ENCODE measurements at places on chromosomes 5 and 9.
A peak's percentile ranks its signal among the peaks of the same experiment; 100 is the strongest.

- no peak for DNase-seq
Observed at GRCh38 chr5:109882546-109882945, 192.8 kb downstream of the MAN2A1 start.

GRCh38 chr5:127705120-127705892 lies 2.1 kb downstream of the CCDC192 start:
- no peak for DNase-seq

GRCh38 chr5:76312783-76313182 lies 90.3 kb upstream of the IQGAP2 start:
- no peak for DNase-seq

- DNase-seq, result no peak
Observed at GRCh38 chr5:40909264-40909663, at the start of gene C7. Gene C7, plus strand, starts transcription at chr5:40909497. Its CDS starts 114 bp downstream, at chr5:40909611.

DNA sequence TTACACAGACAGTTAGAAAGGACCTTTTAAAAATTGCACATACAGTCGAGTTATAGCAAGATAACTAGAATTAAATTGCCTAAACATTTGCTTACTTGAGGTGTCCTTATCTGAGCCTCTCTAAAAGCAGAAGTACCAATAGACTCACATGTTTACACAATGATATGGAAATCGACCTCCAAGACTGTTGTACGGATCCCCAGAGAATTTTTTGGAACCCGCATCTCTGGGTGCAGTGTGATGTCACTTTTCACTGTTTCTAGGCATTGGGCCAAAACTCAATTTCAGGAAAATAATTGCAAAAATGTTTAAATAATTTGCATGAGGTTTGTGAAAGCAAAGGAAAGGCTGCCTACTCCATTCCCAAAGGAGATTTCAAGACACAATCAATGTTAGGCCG lies 63.1 kb upstream of the ATG10 start:
- no peak for DNase-seq

DNA sequence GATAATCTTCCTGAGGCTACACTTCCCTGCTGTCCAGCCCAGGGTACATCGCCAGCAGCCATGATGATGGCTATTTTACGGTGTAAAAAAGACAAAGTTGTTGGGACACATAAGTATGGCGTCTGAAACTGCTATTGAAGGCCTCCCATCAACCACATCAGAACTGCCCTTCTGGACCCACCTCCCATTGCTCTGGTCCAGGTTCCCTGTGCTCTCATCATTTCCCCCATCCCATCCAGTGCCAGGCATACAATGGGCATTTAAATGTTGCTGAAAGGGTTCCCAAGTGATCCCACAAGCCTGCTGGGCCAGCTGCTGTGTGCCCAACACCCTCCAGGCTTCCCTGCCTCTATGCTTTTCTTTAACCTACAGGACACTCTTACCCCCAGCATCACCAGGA lies 10.6 kb downstream of the IL9 start:
- no peak for DNase-seq

DNA sequence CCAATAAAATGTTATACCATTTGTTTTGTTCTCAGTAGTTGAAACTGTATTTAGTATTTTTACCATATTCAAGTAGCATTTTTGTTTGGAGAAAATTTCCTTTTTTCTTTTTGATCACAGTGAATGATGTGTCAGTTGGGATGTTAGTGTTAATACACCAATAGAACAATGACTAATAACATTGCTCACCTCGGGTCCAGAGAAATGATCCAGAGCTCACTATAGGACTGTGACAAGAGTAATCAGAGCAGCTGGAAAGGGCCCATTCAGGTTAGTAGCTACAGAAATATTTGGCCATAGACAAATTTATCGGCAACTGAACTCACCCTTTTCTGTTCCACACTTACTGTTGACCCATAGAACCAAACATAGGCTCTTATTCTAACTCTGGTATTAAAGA lies 989.2 kb downstream of the TLE4 start:
- no peak for DNase-seq

DNA sequence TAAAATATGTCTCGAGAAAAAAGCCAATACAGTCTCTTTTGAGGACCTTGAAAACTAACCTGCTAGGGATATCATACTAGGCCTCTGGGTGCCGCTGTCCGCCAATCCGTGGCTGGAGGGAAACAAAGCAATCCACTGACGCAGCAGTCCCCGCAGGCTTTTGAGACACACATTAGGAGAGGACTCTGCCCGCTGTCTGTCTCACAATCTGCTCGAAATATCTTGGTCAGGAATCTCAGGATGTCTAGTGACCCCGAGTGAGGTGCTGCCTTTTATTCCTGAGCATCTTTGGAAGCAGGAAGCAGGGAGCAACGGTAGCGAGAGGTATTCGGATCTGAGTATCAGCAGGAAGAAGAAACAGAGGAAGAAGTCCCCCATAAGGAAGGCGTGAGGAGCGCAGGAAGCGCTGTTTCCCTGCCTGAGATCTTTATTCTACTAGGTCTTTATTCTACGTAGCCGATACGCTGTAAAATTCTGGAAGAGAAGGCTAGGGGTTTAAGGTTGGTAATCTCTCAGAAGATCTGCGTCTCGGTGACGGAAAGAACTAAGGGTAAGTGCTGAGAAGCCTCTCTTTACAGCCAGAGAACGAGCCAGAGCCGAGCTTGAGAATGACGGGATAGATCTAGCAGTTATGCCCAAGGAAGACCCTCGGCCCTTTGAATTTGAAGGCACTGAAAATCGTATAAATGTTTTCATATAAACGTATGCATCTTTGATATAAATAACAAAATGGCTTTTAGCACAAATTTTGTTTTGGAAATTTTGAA lies 4.0 kb upstream of the PCDHGA1 start:
- peak; percentile 66 for DNase-seq

- no peak for DNase-seq
Observed at GRCh38 chr9:78811622-78812276, 514.8 kb downstream of the PSAT1 start.

- DNase-seq, result peak; percentile 67
Observed at GRCh38 chr9:137048655-137049543, 2.9 kb upstream of the NPDC1 start.

DNA sequence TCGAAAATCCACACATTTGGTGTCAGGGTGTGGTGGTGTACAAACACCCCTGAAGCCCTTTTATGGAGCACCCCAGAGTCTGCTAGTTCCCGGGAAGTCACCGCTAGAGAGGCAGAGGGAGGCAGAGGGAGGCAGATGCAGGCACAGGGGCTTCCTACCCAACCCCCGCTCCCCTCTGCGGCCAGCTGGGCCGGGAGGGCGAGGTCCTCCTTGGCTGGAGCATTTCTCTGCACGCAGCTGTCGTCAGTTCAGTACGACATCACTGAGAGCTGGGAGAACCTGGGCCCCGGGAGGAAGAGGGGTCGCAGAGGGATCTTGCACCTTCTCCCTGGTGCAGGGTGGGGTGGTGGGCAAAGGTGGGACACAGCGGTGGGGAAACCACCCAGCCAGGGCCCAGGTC lies 15.8 kb upstream of the UBAC1 start:
- DNase-seq, result no peak

- DNase-seq, result no peak
Observed at GRCh38 chr9:126819482-126819881, 14.6 kb downstream of the ZBTB43 start.

GRCh38 chr5:39680213-39680612 lies 255.4 kb upstream of the DAB2 start:
- DNase-seq, result no peak

DNA sequence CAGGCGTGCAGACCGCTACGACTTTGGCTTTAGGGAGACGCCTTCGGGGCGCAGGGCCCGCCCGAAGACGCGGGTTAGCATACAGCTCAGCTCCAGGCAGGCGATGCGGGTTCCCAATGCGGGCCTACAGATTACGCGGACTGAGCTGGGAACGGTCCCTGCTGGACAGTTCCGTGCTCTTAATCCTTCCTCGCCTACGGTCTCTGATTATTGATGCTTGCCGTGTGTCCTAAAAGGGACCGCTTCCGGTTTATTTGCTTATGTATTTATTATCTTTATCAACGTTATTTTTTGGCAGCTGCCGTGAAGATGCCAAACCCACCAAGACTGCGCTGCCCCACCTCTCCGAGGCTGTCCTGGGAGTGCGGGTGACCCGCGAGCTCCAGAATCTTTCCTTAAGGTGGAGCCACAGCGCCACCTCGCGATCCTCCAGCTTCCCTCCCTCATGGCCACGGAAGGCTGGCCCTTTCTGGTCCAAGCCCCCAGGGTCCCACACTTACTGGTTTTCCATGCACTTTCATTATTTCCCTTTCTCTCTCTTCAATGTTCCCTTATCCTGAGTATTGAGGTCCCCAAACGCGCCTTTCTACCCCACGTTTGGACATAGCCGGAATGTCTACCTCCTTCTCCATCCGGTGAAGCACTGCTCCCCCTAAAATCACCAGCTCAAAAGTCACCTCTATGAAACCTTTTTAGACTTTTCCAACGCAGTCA lies 7.0 kb upstream of the EBF1 start:
- peak; percentile 87 for DNase-seq

- no peak for DNase-seq
Observed at GRCh38 chr5:168348084-168348414, 56.6 kb downstream of the WWC1 start.

DNA sequence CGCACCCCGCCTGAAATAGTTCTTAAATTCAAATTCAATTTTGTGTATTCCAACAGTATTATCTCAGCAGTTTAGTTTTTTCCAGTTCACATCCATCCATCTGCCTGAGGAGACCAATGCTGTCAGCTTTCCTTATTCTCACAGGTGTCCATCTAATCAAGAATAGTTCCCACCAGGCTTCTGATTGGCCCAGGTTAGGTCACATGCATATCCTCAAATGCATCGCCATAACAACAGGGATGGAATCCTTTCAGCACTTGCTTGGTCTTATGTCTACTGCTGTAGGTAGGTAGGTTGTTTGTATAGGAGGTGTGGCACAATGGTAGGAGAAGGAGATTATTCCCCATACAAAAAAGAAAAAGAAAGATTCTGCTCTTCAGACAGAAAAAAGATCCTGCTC lies 91.2 kb downstream of the UBE2R2 start:
- no peak for DNase-seq

DNA sequence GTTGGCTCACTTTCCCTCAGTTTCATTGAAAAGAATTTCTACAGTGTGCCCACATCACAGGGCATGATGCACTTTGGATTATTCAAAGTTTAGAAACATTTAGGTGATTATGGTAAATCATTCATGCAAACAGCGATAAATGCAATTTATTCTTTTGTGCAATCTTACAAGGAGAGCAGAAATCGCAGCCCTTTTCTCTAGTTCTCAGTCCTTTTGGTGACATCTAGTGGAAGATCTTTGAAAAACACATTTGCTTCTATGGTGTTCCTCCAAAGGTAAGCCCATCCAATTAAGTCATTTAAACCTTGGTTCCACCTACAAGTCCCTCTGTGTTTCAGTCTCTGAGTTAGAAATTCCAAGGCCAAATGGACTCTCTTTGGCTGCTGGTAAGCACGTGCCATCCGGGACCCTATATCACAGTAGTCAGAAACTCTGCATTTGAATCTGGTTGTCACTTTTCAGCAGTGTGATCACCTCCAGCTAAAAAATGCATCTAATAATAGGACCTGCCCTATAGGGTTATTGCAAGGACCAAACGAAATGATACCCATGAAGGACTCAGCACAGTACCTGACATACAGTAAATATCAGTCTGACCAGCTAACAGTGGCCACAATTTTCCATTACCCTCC lies 66.4 kb downstream of the MACROH2A1 start:
- DNase-seq, result peak; percentile 65

- no peak for DNase-seq
Observed at GRCh38 chr5:139655727-139656271, 7.7 kb downstream of the CXXC5 start.

DNA sequence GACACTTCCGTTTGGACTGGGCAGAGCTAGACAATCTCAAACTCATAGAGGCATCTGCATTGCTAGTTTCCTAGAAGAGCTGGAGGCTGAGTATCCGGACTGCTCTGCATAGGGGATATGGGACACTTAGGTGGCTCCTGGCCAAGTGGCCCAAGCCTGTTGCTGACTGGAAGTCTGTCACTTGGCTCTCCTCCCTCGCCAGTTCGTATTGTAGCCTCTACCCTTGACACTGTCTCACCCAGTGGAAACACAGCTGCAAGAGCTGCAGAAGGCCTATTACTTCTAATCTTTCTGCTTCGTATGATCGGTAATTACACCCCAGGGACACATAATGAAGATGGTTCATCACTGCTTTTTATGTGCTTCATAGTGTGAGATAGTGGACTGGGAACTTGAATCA lies 34.7 kb downstream of the ITGA1 start:
- DNase-seq, result no peak

- DNase-seq, result no peak
Observed at GRCh38 chr5:56831773-56832172, 16.4 kb downstream of the MAP3K1 start.

Measured in D341Med (cell line).